ENCODE measurements at places on chromosomes 4 and X. TPM values are rescaled to one million over a fixed set of nuclear protein-coding genes. Genes with fewer than 3 reads are reported as not detected.

CDK16 gene
- 66.1 TPM for total RNA-seq

TNIP3 gene
- total RNA-seq = 0.37 TPM

IL21 gene
- not detected for total RNA-seq

TCEAL7 gene
- total RNA-seq = 25.2 TPM

CFAP47 gene
- not detected for total RNA-seq
